ENCODE measurements at places on chromosomes 13 and 19.

DNA sequence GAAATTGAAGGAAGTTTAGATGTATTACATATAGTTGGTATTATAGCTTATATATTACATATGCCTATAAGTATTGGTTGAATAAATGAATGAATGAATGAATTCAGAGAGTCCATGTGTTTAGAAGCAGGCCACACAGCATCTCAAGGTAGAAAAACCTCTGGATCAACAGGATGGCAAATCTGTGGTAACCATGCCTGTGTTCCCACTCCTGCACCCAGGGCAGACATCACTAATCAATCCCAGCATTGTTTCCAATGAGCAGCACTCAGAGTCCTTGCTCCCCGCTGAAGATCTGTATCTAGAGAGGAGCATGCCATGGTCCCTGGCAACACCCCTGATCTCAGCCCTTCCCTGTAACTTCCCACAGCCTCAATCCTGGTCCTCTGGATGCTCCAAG is 944 bp downstream of the CEACAM19 start:
- no peak for DNase-seq

DNA sequence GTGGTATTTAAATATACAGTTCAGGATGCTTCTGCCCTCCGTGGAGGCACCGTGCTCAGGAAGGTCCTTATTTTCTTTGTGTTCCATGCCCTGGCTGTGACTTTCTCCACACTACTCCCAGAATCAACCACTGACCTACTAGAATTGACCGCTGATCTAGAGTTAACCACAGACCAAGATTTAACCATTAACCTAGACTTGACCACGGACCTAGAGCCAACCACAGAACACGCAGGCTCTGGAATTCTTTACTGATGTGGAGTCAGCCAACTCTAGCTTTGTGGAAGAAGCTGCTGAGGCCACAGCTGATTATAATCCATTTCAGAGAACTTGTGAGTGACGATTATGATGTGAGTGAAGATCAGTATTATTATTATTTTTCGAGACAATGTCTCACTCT is 18.0 kb downstream of the GTF2F2 start:
- no peak for DNase-seq

GRCh38 chr13:49777746-49778614 is 14.5 kb downstream of the KPNA3 start:
- no peak for DNase-seq

DNA sequence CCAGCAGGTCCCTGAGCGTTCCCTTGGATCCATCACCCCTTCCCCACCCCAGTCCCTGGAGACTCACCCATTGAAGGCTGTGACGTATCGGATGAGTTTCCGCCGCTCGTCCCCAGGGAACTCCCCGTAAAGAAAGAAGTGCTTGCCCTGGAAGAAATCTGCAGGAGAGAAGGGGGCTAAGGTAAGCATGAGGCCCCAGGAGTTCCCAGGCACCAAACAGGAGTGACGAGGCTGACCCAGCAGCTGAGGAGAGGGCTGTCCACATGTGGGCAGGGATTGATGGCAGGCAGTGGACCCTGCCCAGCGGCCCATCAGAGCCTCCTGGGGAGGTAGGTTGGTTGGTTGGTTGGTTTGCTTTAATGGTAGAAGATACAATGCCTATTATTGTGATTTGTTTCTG is 11.1 kb downstream of the ZNF575 start:
- no peak for DNase-seq

DNA sequence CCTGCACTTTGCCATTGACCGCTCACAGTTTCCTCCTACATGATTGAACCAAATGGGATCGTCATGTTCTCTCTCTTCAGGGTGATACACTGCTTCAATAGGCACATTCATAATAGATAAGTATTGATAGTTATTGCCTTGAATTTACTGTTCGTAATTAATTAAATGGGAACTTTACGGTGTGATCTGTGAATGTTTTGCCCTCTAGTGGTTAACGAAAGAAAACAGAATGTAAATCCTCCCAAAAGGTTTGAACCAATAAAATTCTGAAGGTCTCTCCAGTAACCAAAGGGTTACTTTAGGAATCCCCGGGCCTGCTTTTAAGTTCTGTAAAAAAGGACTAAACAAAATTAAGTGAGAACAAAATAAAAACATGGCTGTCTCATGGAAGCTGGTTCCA is 389.3 kb downstream of the DACH1 start:
- peak; percentile 32 for DNase-seq

- DNase-seq: no peak
Observed at GRCh38 chr13:31859571-31859970, 120.2 kb downstream of the RXFP2 start.

All from HAP-1 (cell line).